Stimulated activated CD4-positive, alpha-beta T cell treated with anti-CD3 and anti-CD28 coated beads, TNF-alpha, amount 100 ng/mL, for 4 hours (primary cell): ENCODE measurements at places on chromosomes 11 and 22.

DNA sequence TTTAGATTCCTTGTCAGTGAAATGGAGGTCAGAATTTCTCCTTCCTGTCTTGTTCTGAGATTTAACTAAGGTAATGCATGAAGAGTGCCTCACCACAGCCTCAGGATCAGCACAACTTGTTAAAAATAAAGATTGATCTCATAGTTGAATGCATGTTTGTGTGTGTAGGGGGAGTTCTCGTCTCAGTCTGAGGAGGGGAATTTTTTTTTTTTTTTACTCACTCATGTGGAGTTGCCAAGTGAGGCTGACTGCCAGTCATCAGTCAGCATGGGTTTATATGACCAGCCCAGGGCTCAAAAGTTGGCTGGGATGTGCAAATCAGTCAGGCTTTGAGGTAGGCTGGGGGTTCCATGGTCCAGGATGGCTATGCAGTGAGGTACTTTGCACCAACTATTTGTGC is 113.2 kb downstream of the FANCF start:
- no peak for DNase-seq

- no peak for DNase-seq
These were observed 16.3 kb upstream of the PANX1 start for GRCh38 chr11:94112206-94112953.

DNA sequence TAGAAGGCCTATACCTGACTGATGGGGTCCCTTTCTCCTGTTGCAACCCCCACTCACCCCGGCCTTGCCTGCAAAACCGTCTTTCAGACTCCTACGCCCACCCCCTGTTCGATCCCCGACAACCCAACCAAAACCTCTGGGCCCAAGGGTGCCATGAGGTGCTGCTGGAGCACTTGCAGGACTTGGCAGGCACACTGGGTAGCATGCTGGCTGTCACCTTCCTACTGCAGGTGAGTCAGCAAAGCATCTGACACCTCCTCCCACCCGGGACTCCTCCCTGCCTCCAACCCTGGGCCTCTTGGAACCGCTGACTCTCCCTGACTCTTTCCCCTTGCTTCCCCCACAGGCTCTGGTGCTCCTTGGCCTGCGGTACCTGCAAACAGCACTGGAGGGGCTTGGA is 1.2 kb downstream of the ROM1 start:
- no peak for DNase-seq

DNA sequence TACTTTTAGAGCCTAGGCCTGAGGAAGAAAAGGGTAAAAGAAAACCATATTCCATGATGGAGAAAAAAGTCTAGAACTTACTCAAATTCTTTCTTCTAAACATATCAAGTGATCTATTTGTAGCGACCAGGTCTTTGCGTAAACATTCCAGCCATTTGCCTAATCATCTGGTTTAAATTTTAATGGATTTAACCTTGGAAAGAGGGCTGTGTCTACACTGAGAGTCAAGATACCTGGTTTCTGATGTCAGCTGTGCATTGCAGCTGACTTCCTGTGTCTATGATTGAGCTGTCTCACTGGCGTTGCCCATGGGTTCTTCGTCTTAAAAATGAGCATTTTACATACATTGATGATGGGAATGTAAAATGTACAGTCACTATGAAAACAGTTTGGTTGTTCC is 10.0 kb upstream of the TMEM123 start:
- no peak for DNase-seq

- DNase-seq: no peak
These were observed 92.3 kb upstream of the C11orf87 start for GRCh38 chr11:109329716-109330115.

DNA sequence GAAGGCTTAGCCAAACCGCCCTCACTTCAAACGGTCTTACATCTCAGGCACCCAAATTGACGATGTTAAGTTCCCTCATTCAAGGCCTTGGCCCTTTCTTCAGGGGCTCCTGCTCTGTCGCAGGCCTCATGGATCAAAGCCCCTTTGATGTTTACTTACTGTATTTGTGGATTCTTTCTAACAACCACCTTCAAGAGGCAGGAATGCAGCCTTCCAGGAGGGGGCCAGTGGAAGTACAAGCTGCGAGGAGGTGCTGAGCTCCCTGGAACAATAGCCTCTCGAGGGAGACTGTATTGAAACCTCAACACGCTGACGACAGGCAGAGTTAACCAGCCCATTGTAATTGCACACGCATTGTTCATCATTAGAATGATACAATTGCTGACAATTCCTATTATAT is 209.1 kb downstream of the ST3GAL4 start:
- no peak for DNase-seq

- DNase-seq: no peak
These were observed 4.4 kb downstream of the CAVIN3 start for GRCh38 chr11:6315811-6316425.

- DNase-seq: no peak
These were observed 1410.8 kb downstream of the TBC1D22A start for GRCh38 chr22:48173061-48173772.

DNA sequence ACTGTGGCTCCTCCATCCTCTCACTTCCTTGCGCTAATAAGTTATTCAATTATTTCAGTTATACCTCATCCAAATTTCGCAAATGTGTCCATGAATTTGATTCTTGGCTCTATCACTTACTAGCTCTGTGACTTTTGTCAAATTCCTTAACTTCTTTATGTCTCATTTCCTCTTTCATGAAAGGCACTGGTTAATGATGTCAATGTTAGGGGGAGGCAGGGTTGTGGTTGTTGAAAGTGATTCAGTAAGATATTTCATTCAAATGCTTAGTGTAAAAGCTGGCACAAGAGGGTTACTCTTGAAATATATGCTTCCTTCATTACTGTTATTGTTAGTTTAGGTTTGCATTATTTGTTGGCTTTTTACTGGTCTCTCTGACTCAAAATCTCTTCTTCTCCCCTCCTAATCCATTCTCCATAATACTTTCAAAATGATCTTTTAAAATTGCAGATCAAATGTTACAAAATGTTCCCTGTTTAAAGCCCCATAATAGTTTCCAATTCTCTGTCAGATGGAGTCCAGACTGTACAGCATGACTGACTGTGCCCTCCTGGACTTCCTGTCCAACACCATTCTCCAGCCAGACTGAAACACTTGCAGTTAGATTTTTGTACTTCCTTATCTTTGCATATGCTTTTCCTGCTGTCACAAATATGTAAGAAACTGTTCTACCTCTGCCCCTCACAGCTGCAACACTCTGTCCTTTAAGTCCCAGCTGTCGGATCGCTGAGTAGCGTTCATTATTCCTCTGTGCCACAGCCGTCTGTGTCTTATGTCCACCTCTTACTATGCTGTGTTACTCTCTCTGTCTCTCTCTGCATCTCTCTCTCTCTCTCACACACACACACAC is 510.6 kb upstream of the RAG2 start:
- no peak for DNase-seq

DNA sequence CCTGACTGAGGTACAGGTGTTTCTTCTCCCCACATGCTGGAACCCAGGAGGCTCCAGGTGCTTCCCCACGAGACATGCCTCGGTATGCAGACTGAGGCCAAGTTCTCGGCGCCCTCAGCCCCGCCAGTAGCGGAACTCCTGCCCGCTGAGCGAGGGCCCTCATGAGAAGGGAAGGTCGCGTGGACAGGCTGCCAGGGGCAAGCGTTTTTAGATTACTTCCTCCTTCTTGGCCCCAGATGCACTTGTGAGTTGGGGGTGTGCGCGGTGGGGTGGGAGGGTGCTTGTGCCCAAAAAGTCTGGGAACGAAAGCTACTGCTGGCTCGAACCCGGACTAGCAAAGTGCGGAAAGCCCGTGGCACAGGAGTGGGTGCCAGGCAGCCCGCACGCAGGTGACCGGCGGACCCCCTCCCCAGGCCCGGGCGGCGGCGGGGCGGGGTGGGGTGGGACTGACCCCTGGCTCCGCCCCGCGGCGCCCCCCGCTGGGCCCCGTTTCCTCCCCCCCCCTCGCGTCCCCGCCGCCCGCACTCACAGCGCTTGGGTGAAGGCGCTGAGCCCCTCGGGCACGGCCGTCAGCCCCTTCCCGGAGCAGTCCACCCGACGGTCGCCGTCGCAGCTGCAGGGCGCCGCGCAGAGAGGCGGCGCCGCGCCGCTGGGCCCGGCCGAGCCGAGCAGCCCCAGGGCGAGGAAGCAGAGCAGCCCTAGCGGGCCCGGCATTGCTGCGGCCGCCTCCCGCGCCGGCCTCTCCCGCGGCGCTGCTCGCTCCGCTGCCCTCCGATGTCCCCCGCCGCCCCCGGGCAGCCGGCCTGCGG is 797 bp downstream of the LGR4 start:
- peak; percentile 7 for DNase-seq

- DNase-seq: no peak
These were observed 220.0 kb downstream of the TRPC6 start for GRCh38 chr11:101363706-101364275.

GRCh38 chr22:25148149-25148691 is 51.4 kb upstream of the CRYBB3 start:
- no peak for DNase-seq

GRCh38 chr22:46761539-46762237 is 762 bp upstream of the TBC1D22A start:
- DNase-seq: no peak

- DNase-seq: peak; percentile 71
These were observed 26.4 kb downstream of the YWHAH start for GRCh38 chr22:31970490-31971444.

DNA sequence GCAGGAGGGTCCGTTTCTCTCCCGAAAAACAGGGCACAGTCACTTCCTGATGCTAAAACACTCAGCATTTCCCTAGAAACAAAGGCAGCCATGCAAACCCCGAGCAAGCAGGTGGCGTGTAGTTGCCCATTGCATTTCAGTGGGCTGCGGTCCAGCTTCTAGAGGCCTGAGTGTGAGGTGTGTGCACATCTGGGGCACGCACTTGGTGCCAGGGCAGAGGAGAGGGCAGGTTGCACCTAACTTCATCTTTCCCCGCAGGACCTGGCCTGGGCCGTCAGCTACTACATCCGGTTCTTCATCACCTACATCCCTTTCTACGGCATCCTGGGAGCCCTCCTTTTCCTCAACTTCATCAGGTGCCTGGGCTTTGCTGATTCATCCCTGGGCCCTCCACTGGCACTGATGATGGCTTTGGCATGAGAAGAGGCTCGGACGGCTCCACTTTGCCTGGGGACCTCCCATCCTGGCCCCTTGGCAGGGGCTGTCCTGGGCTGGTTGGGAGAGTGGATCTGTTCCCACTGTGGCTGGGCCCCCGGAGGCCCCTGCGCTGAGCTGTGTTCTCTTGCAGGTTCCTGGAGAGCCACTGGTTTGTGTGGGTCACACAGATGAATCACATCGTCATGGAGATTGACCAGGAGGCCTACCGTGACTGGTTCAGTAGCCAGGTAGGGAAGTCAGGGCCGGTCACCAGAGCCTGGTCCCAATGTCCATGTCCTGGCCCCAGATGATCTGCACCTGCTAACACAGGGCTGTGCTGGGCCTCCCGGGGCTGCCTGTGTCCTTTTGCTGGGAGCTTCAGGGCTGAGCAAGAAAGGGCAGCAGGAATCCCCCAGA is 28.4 kb downstream of the FADS3 start:
- DNase-seq: no peak

- no peak for DNase-seq
These were observed 70.6 kb upstream of the EP300 start for GRCh38 chr22:41021613-41022454.

- peak; percentile 29 for DNase-seq
These were observed 10.4 kb downstream of the RCOR2 start for GRCh38 chr11:63906585-63906984.

- no peak for DNase-seq
These were observed 10.9 kb downstream of the CHADL start for GRCh38 chr22:41229730-41230400.

GRCh38 chr22:38611559-38611958 is 41.6 kb upstream of the DMC1 start:
- no peak for DNase-seq

DNA sequence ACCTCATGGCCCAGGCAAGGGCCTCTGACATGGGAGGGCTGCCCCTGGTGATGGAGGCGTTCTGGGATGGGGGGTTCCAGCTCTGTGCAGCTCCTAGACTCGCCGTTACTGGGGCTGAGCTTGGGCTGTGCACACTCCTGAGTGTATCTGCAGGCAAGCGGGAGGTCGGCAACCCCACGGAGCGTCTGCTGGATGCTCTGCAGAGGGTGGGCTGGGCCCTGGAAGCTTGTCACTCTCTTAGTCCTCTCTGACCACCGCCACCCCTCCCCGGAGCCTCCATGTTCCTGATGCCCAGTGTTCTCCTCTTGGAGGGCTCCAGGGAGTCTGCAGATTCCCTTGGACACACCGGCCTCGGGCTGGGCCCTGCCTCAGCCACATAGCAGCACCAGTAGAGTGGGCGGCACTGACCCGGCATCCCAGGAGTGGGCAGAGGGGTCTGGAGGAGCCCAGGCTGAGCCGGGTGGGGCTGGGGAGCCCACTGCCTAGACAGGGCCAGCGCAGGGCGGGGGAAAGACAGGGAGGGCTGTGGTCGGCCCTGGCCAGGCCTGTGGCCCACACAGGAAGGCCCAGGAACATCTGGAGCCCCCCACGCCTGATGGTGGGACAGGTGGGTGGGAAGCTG is 20.6 kb upstream of the MUC5B start:
- no peak for DNase-seq

- DNase-seq: no peak
These were observed 19.7 kb upstream of the ALG8 start for GRCh38 chr11:78158987-78159652.

DNA sequence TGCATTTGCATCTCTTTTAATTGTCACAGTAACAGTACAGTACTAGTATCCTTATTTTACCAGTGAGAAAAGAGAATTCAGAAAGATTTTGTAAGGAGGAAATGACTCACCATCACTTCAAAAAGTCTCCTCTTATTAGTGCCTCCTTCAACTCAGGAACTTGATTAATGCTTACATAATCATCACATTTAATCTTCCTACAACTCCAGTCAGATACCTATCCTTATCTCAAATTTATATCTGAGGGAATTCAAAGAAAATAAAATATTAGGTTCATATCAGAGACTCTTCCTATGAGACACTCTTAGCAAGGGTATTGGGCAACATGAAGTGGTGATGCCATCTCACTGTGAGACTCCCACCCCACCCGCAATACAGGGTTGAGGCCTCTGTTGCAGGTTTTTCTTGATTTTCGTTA is 26.1 kb upstream of the CTSC start:
- no peak for DNase-seq

- no peak for DNase-seq
These were observed 1.9 kb downstream of the CHRM4 start for GRCh38 chr11:46389450-46390330.
